Panc1 (cell line): ENCODE measurements at places on chromosomes 1 and 21. TPM values are rescaled to one million over a fixed set of nuclear protein-coding genes. Genes with fewer than 3 reads are reported as not detected.
A peak's percentile ranks its signal among the peaks of the same experiment; 100 is the strongest.

The IL10RB gene
- 17.7 TPM for total RNA-seq

The RGS13 gene
- total RNA-seq, result not detected

The VWA1 gene
- total RNA-seq, result 858 TPM

The FCRL6 gene
- total RNA-seq, result not detected

The SNAP47 gene
- total RNA-seq, result 55.6 TPM

GRCh38 chr1:182193908-182194550 lies 132.5 kb upstream of the ZNF648 start:
- H3K36me3 ChIP-seq, result no peaks in the 10 kb centered on the region
- H3K27ac ChIP-seq, result no peak overlapping the region
- H3K4me1 ChIP-seq, result no peaks in the 10 kb centered on the region
- H3K4me3 ChIP-seq, result no peak overlapping the region
- DNase-seq, result no peak

The ZNF593 gene
- 108 TPM for total RNA-seq

DNA sequence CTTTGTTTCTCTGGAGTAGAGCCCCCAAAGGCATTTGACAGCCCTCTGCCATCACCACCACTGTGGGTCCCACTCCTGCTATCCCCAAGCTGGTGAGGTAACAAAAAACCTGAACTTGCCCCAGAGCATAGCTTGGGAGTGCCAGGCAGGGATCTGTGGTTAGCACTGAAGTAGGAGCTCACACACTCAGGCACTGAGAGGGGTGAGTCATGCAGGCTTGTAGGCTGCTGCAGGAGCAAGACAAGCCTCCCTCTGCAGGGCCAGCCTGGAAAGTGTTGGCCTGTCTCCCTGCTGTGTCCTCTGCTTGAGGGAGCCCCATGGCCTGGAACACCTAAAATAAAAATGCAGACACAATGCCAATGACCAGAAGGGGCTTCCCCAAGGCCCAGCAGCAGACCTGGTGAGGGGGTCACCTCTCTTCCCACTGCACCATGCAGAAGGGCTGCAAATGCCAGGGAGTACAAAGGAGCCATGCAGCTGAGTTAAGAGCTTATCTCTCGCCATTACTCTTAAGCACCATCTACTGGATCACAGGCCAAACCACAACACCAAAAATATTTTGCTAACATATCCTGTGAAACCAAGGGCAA lies 108.9 kb upstream of the POGK start:
- DNase-seq, result no peak
- no peaks in the 10 kb centered on the region for H3K36me3 ChIP-seq
- H3K4me1 ChIP-seq, result no peaks in the 10 kb centered on the region
- no peak overlapping the region for H3K4me3 ChIP-seq
- no peak overlapping the region for H3K27ac ChIP-seq

The NBPF20 gene
- 3.5 TPM for total RNA-seq

GRCh38 chr1:81613803-81614202 lies 186.9 kb upstream of the ADGRL2 start:
- H3K27me3 ChIP-seq, result no peaks in the 10 kb centered on the region
- H3K4me3 ChIP-seq, result no peak overlapping the region
- DNase-seq, result no peak
- H3K4me1 ChIP-seq, result no peaks in the 10 kb centered on the region
- no peaks in the 10 kb centered on the region for H3K36me3 ChIP-seq

GRCh38 chr1:45769261-45769932 lies 18.9 kb upstream of the IPP start:
- DNase-seq, result no peak
- H3K27ac ChIP-seq, result no peak overlapping the region
- no peaks in the 10 kb centered on the region for H3K4me1 ChIP-seq
- H3K27me3 ChIP-seq, result no peaks in the 10 kb centered on the region
- H3K36me3 ChIP-seq, result no peaks in the 10 kb centered on the region
- no peak overlapping the region for H3K4me3 ChIP-seq

GRCh38 chr1:26360807-26361604 lies 7.1 kb upstream of the CRYBG2 start:
- H3K27me3 ChIP-seq, result no peaks in the 10 kb centered on the region
- H3K27ac ChIP-seq, result no peak overlapping the region
- DNase-seq, result no peak

GRCh38 chr1:201488830-201489589 lies 17.9 kb downstream of the CSRP1 start:
- no peak for DNase-seq
- no peak overlapping the region for H3K4me3 ChIP-seq
- no peaks in the 10 kb centered on the region for H3K4me1 ChIP-seq
- peaks cover 2% of the 10 kb centered on the region; the same call in 1 of the 2 replicates for H3K36me3 ChIP-seq

GRCh38 chr1:228845101-228845500 lies 109.8 kb downstream of the RHOU start:
- H3K27me3 ChIP-seq, result no peaks in the 10 kb centered on the region
- no peak overlapping the region for H3K4me3 ChIP-seq
- no peak overlapping the region for H3K27ac ChIP-seq
- no peaks in the 10 kb centered on the region for H3K36me3 ChIP-seq

The BARHL2 gene
- not detected for total RNA-seq

The DMRTA2 gene
- total RNA-seq, result not detected

The UBE2U gene
- total RNA-seq, result not detected

The PCAT6 gene
- 2.2 TPM for total RNA-seq

The ID3 gene
- 39.6 TPM for total RNA-seq

The GBP4 gene
- 3.3 TPM for total RNA-seq

- no peak overlapping the region for H3K4me3 ChIP-seq
- H3K36me3 ChIP-seq, result no peaks in the 10 kb centered on the region
- H3K27ac ChIP-seq, result no peak overlapping the region
These were observed 47.5 kb upstream of the COL6A1 start for GRCh38 chr21:45934085-45934484.

- H3K27ac ChIP-seq, result peak overlapping the region; percentile 69
- peak overlapping the region; percentile 96 for H3K4me3 ChIP-seq
- H3K27me3 ChIP-seq, result no peaks in the 10 kb centered on the region
- peaks cover 26% of the 10 kb centered on the region for H3K4me1 ChIP-seq
These were observed 722 bp downstream of the TUT4 start for GRCh38 chr1:52552236-52552504.

- peak overlapping the region; percentile 21 for H3K4me3 ChIP-seq
- DNase-seq, result peak; percentile 68
- no peaks in the 10 kb centered on the region for H3K27me3 ChIP-seq
- H3K36me3 ChIP-seq, result no peaks in the 10 kb centered on the region
These were observed 14.7 kb upstream of the CFAP126 start for GRCh38 chr1:161382214-161383019.

The GUCA2B gene
- total RNA-seq, result not detected

DNA sequence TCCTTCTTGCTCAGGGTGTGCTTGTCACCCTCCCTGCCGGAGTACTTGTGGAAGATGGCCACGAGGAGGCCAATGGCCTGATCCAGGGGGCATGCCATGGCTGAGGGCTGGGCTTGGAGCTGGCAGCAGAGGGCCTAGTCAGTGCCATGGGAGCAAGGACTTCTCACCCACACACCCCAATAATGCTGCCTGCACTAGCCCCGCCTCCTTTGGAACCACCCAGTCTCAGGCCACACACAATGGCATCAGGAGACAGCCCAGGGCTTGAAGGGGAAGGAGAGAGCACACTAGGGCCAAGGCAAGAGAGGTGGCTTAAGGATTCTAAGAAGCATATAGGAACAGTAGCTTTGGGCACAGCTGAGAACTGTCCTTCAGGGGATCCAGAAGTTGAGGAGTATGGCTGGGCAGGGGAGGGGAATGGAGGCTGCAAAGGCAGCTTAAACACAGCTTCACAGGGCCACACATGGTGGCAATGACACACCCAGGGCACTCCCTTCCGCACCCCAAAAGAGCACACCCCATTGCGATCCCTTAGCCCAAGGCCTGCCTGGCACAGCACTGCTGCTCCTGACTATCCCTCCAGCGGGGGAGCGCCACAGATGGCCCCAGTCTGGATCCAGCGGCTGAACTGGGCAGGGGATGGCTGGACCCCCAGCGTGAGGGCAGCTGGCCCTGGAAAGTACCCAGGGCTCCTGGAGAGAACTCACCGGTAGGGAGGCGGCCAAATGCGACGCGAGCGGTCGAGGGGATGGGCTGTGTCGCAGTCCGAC lies at the start of gene S100A6:
Gene S100A6 (minus strand): TSS at position 750 of the 770 bp plus-strand sequence. CDS start 652 bp downstream, at position 98.
- peaks cover 55% of the 10 kb centered on the region for H3K4me1 ChIP-seq
- H3K36me3 ChIP-seq, result no peaks in the 10 kb centered on the region; the same call in 1 of the 2 replicates
- H3K4me3 ChIP-seq, result peak within 1 kb of the TSS; percentile 86
- DNase-seq, result no peak
- peak within 1 kb of the TSS; percentile 96 for H3K27ac ChIP-seq

The BSDC1 gene
- 64.9 TPM for total RNA-seq
